ENCODE measurements at places on chromosomes 3 and 15.

DNA sequence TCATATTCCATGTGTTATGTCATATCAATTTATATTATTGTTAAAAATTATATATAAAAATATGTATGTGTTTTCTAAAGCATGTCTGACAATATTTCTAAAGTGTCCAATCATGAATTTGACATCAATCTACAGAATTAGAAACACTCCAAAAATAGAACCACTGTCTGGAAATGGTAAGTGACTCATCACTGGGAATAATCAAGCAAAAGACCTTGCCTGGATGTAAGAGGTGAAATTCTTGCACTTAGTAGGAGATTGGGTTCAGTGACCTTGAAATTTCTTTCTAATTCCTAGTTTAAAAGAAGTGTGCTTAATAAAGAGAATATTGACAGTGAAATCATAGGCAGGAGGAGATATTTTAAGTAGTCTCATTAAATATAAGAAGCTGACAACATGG lies 188.8 kb downstream of the ZNF385D start:
- DNase-seq, result no peak

- DNase-seq, result no peak
Observed at GRCh38 chr3:169907476-169907875, 3.9 kb upstream of the SAMD7 start.

DNA sequence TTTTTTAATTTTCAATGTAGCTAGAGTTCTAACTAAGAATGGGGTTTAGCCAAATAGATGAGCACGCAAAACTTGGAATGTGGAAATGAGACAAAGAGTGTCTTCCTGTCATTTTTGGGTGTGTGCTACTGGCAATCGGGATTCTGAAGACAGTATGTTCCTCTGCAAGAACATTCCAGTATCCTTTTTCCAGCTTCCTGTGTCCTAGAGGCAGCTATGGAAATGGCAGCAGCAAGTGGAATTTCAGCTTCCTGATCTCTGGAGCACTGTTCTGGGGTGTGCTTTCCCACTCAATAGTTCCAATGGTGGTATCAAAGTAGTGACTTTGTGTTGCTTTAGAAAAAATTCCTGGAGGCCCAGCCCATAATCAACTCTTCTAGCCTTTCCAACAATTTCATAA lies 642.9 kb upstream of the KCNMB2 start:
- DNase-seq, result no peak

DNA sequence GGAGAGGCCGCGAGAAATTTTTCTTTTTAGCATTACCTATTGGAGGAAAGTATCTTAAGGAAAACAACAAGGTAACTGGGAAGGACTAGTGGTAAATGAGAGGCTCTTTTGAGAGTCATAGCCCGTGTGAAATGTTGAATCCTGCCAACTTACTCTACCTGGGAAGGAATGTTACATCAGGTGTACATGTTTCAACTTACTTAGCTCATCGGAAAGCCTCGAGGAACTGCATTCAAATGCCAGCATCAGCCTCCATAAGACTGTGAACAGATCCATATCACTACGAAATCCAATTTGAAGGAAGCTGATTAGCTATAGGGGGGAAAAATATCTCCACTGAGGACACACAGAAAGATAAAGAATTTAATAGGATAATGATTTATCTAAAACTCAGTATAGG lies 72.3 kb upstream of the PDZRN3 start:
- no peak for DNase-seq

DNA sequence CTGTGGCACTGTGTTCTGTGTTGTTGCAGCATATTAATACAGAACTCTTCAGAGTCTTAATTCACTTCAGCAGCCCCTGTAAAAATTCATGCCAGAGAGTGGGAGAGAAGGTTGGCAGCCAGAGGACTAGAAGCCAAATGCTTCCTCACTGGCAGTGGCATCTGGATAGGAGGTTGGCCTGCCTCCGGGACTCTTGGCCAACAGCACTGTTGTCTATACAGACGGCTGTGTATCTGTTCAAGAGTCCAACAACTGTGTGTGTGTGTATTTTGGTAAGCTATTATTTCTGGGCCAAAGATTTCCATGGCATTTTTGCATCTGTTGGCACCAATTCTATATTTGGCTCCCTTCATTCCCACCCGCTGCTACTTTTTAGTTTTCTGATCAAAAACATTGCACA lies 156.0 kb upstream of the SOX2 start:
- no peak for DNase-seq

DNA sequence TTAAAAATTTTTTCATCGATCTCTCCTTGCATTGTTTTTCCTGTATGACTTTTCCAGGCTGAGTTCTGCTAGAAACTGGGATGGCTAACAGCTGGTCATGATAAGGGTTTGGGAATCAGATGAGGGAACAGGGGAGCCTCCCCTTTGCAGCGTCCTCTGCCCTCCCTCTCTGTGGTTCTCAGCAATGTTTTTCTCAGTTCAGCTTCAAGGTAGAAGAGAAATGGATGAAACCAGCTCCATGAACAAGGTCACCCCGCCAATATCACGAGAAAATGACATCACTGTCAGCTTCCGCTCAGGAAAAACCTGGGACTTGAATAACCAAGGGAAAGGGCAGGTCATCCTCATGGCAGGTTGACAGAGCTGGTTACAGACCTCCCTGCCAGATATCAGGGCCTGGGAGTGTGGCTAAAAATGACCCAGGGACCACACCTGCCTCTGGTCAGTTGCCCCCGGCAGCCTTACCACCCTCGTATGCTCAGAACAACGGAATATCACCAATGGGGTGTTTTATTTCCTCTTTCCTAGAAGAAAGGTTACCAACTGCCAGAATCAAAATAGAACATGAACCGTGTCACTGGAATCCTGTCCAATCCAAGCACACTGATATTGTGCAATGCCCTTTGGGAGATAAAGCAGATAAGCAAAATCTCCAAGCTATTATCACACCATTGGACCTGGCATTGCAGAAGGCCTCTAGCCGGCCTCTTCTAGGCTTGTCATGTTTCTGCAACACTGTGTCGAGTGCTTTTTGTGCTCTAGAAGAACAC lies 26.1 kb downstream of the LSM3 start:
- DNase-seq, result no peak

DNA sequence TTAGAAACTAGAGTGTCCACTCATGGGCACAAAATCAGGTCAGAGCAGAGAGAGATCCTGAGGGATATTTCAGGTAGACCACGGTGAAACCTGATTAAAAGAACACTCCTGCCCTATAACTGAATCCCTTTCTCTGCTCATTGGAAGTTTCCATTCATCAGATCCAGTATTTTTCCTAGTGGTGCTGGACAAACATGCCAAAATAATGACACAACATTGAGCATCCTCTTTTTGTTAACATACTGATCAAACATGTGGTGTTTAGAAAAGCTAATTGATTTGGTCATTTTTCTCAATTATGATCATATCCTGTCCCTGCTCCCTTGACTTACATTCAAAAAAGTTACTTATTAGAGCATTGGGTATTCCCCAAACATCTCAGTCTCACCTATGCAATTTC lies 27.2 kb downstream of the PTX3 start:
- no peak for DNase-seq

- no peak for DNase-seq
Observed at GRCh38 chr15:83510001-83510400, 62.9 kb downstream of the SH3GL3 start.

DNA sequence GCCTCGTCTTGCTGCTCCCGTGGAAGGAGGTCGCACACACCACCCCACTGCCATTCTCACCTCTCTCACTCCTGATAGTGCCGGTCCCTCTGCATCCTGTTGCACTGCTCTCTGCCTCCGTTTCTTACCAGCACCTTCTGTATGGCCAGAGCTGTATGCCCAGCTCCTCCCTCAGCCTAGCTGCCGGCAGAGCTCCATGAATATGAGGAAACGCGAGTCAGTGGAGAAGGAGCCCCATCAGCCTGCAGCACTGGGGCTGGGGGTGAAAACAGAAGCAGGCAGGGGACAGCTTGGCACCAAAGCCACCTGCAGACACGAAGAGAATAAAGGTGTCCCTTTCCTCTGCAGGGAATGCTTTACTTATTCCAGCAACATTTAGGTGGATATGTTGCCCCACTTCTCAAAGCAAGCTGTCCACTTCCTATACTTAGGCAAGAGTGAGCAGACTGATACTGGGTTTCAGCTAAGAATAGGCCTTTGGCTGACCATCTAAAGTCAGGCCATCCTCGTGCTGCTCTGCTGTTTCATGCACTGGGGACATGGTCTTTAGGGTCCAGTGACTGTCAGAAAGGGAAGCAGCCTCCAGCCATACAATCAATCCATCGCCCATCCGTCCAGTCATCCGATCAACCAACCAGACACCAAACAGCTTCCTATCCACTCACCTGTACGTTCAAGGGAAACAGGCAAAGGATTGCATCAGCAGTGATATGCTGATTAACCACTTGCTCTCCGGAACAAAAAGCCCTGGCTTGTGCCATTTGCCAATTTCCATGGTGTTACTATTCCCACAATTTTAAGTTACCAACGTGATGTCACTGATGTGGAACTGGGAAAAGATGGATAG lies 222.7 kb downstream of the XXYLT1 start:
- no peak for DNase-seq

DNA sequence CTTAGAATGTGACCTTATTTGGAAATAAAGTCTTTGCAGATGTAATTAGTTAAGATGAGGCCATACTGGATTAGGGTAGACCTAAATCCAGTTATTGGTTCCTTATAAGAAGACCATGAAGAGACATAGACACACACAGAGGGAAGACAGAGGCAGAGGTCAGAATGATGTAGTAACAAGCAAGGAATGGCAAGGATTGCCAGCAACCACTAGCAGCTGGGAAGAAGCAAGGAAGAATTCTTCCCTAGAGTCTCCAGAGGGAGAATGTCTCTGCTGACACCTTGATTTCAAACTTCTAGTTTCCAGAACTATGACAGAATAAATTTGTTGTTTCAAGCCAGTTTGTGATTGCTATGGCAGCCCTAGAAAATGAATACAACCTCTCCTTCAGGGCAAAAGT lies 116.7 kb downstream of the WDR76 start:
- no peak for DNase-seq

Data from CD4-positive, alpha-beta T cell treated with Interleukin-2 at 100 ng/mL for 4 hours (primary cell).